ENCODE measurements at places on chromosomes 3 and 15.
A peak's percentile ranks its signal among the peaks of the same experiment; 100 is the strongest.

DNA sequence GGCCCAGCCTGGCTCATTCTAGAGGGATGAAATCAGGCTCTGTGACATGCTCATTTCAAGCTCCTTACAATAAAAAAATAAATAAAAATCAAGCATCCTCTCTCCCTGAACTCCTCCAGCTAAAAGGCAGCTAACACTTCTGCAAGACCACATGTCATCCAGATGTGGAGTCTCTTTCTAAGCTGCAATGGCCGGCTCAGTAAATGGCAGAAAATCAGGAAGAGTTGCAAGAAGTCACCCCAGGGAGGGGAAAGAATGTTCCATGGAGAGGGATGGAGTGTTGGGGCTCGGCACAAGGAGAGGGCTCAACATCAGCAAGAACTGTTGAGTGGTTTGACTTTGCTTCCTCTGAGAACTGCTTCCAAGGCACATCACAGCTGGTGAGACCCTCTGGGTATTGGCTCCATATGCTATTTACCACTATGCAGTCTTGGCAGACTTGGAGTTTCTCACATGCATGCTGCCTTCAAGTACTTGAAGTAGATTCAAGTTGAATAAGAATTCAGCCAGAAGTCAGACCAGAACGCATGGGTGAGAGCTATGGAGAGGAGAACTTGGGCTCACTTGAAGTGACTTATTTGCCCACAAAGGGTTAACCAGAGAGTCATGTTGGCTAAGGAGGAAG lies 689.0 kb downstream of the NTRK3 start:
- DNase-seq = no peak

DNA sequence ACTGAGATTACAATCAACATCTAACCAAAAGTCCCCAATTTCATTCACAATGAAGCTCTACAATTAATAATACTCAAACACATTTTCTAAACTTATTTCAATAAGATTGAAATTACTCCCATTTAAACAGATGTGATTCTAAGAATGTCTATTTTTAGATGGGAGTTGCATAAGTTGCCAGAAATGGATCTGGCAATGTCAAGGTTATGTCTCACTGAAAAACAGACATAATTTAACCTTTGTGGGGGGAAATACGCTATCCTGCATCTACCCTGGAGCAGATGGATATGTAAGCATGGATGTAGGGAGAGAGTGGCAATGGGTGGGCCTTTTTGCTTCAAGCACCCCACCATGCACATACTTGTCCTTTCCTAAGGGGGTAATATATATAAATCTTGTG lies 6.7 kb upstream of the EIF1B start:
- no peak for DNase-seq

DNA sequence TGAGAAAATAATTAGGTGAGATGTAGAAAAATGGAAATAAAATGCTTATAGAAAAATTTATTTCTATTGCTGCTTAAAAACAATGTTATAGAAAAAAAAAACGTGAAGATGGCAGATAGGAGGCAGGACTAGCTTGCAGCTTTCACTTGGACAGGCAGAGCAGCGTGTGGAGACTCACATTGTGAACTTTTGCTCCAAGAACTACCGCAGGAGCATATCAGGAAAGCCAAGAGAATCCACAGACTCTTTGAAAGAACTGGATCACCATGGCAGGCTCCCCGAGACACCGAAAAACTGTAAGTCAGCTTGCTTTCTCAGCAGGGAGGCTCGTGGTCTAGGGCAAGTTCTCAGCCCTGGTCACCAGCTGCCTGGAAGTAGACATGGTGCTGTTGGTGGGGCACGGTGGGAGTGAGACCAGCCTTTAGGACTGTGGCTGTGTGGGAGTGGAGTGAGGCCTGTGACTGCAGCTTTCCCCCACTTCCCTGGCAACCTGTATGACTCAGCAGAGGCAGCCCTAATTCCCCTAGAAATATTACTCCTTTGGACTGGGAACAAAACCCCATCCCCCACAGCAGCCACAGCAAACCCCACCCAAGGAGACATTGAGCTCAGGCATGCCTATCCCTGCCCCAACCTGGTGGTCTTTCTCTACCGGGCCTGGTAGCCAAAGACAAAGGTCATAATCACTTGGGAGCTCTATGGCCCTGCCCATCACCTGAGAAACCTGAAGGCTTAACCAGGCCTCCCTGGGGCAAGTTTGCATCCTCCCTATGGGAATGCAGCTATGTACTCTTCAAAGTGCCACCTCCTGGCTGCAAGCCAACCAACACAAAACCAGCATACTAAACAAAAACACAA lies 22.8 kb downstream of the STRIT1 start:
- DNase-seq = no peak

DNA sequence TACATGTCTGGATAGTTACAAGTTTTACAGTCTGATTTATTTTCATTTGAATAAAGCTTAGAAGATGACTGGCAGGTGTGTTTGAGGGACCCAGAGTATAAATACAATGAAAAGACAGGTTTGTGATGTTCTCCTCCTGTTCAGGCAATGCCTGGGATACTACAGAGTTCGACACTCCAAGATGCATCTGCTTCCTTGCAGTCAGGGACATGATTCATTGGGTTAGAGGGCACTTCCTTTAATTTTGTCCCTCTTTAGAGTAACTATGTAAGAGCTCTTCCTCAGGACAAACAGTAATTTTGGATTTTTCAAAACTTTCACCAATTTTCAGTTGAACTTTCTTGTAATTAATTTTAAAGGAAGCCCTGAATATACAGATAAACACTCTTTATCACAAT lies 102.0 kb downstream of the LMLN start:
- no peak for DNase-seq

- DNase-seq = peak; percentile 66
Measured at GRCh38 chr3:35946121-35946853, 307.0 kb downstream of the ARPP21 start.

DNA sequence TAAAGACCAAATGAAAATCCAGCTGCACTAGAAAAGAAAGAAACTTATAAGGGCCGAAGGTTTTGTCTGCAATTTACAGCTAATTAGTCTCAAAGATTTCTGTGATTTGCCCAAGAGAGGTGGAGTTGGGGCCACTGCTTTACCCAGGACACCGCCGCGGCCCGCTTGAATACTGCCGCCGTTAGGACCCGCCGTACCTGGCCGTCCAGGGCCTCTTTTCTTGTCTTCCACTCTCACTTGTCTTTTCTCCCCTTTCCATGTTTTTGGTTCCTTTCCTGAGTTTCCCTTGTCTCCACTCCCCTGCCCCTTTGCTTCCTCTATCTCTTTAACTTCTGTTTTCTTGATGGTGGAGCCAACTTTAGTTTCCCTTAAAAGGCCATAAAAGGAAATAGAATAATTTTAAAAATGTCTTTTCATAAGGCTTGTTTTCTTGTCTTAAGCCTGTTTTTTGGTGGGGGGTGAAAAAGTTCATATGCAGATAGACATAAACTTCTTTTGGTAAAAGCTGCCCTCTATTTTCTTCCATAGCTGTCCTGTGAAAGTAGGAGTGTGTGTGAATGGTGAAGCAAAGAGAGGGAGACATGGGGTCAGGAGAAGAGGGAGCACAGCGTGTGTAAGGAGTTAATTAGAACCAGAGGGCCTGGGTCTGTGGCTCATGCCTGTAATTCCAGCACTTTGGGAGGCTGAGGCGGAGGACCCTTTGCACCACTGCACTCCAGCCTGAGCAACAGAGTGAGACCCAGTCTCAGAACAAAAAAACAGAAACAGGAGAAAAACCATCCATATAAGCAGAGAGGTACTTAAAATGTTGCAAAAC lies 16.0 kb upstream of the CCNL1 start:
- DNase-seq = peak; percentile 43

- DNase-seq = no peak
Measured at GRCh38 chr15:62745621-62746225, 296.8 kb upstream of the TPM1 start.
